NCI-H748 treated with DMSO at 0.1 percent for 48 hours (cell line): ENCODE measurements at places on chromosomes 7 and 10.

- no peak for DNase-seq
Observed at GRCh38 chr7:45646207-45646821, 72.1 kb downstream of the ADCY1 start.

GRCh38 chr7:151616443-151617213, 96.9 kb upstream of the RHEB start:
- DNase-seq: no peak

- no peak for DNase-seq
Observed at GRCh38 chr7:148155826-148156225, 434.7 kb upstream of the C7orf33 start.

- no peak for DNase-seq
Observed at GRCh38 chr10:109996225-109996624, 11.6 kb upstream of the ADD3 start.

DNA sequence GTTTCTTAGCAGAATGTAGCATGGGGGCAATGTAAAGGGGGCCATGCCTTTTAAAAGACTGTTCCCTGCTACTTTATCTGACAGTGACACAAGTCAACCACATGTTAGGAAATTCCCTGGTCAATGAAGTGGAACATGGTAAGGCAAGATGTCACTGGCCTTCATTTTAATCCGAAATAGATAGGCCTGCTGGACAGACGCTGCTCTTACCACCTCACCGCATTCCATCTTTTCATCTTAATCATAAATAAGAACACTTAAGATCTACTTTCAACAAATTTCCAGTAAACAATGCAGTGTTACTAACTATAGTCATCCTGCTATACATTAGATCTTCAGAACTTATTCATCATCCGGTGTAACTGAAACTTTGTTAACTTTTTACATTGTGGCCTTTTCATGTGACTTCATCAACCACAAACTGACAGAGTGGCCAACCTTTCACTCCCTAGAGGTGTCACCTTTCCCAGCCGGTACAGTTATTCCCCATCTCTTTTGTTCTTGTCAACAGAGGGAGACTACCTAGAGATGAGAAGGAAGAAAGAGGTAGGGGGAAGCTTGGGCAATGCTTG, 15.6 kb downstream of the ASB4 start:
- no peak for DNase-seq

DNA sequence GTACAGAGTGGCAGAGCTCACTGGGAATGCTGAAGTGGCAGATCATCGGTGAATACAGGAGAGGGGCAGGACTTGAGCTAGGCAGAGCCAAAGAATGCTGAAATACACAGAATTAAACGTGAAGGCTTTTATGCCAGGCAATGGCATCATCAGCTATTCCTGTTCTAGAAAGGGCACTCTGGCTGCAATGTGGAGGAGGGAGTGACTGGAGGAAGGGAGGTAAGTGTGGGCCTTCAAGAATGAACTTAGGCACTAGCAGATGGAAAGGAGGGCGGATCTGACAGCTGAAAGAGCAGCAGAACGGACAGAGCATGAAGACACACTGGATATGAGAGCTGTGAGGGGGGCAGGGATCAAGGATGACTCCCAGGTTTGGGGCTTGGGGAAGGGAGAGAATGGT, 12.0 kb upstream of the TM9SF3 start:
- no peak for DNase-seq

GRCh38 chr7:128410451-128410753, 620 bp upstream of the IMPDH1 start:
- no peak for DNase-seq

GRCh38 chr10:29751240-29751639, 116.5 kb upstream of the SVIL start:
- no peak for DNase-seq

DNA sequence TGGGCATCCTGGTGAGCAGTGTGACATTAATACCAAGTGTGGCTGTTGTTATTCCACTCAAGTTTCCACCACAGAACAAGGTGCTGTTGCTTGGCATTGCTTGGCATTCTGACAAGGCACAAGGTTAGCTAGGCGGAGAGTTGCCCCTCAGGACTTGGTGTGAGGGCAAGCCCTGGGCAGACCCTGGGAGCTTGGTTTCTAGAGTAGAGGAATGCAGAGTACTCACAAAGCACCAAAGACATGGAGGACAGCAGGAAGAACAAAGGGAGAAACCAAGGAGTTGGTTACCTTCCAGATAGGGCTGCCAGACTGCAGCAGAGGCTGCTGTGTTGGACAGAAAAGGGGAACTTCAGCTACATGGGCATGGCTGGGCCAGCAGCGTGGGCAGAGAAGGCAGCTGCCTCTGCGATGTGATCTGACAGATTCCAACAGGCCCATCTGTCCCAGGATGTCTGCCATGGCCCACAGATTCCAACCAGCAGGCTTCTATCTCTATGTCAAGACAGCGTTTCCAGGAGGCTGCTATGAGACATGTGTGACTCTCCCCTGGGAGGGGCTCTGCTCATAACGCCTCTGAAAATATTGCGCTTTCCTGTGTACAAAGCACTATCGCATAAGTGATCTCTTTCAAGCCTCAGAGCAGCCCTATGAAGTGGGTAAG, 1.8 kb downstream of the GOLGA7B start:
- no peak for DNase-seq

GRCh38 chr10:79066411-79067240, 2.1 kb upstream of the ZMIZ1 start:
- no peak for DNase-seq

DNA sequence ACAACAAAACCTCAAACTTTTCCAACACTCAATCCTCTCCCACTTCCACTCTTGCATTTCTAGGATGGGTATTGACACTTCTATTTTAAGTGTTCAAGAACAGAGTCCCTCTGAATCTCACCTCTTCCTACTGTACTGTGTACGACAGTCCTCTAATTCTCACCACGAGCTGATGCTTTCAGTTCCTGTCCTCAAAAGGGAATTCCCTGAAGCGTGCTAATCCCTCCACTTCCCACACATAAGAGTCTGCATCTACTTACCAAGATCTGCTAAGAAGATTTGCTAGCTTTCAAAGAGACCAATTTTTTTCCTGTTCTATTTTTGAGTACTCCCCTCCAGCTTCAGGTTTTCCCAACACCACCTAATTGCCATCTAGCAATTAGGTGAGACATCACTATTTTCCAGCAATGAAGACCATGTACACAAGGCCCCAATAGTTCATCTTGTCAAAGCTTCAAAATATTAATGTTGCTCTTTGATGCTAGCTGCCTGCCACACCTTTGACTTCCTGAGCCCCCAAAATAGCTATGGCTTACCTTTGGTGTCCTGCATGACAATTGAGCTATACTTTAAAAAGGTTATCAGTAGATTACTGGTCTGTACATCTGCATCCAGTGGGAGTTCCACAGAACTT, 54.4 kb downstream of the ARMH3 start:
- DNase-seq: no peak

DNA sequence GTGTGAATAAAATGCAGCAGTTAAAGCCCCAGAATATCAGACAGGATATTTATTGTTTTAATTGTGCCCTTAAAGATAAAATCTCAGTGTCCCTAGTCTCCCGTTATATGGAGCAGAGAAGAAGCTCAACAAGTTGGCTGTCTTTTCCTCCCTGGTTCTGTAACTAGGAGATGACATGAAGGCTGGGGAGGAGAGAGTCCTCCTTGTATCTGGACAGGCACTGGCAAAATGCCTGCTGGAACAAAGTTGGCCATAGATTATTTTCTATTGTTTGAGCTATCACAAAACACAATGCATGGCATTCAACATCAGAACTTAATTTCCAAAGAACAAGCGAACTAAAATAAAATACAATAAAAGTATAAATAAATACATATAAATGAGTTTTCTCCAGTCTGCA, 694.9 kb upstream of the KCND2 start:
- no peak for DNase-seq

DNA sequence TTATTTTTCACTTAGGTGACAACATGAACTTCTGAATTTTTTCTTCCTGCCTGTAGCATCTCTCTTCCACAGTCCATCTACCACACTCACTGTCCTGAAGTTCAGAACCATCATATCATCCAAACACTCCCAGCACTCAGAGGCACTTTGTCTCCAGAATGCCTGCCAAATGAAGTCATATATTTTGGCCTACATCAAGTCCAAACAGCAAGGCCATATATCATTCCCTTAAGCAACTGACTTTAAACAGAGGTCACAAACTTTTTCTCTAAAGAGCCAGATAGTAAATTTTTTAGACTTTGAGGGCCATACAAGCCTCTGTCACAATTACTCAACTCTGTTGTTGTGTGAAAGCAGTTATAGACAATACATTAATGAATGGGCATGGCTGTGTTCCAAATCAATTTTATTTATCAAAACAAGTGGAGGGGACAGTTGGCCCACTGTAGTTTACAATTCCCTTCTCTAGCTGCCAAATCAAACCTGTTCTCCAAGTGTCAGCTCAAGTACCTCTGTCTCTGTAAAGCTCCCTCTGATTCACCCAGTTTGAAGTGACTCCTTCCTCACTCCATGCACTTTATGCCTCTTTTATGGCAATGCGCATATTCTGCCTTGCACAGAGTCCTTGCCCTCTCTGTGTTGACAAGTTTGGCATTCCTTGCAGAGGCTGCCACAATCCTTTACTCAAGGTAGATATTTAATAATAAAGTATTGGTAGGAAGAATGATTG, 305.7 kb downstream of the FZD1 start:
- no peak for DNase-seq

- no peak for DNase-seq
Observed at GRCh38 chr10:46026106-46026505, 4.3 kb downstream of the NCOA4 start.

GRCh38 chr10:48806342-48806741, 121.7 kb downstream of the WDFY4 start:
- DNase-seq: no peak

- no peak for DNase-seq
Observed at GRCh38 chr10:76209135-76209534, 777.7 kb downstream of the LRMDA start.

DNA sequence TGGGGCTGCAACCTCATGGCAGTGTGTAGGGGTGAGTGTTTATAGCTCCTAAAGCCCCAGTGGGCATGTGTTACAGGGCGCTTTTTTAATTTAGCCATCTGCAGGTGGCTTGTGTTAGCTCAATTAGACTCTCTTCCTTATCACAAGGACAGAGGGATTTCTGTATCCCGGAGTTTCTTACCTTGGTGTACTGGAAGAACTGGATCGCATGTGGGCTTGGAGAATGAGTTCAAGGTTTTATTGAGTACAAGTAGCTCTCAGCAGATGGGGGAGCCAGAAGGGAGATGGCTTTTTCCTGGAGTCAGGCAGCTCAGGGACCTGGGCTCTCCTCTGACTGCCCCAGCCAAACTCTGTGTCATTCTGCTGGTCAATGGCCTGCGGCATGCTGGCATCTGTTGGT, 153.5 kb upstream of the C7orf33 start:
- no peak for DNase-seq
